ENCODE measurements at places on chromosomes 16 and 17.

GRCh38 chr16:72426386-72426785 is 254.4 kb upstream of the PMFBP1 start:
- DNase-seq: no peak

GRCh38 chr17:45345554-45346215 is 28.9 kb upstream of the MAP3K14 start:
- DNase-seq: peak; percentile 4

GRCh38 chr16:49884033-49885015 is 28.4 kb upstream of the ZNF423 start:
- no peak for DNase-seq

DNA sequence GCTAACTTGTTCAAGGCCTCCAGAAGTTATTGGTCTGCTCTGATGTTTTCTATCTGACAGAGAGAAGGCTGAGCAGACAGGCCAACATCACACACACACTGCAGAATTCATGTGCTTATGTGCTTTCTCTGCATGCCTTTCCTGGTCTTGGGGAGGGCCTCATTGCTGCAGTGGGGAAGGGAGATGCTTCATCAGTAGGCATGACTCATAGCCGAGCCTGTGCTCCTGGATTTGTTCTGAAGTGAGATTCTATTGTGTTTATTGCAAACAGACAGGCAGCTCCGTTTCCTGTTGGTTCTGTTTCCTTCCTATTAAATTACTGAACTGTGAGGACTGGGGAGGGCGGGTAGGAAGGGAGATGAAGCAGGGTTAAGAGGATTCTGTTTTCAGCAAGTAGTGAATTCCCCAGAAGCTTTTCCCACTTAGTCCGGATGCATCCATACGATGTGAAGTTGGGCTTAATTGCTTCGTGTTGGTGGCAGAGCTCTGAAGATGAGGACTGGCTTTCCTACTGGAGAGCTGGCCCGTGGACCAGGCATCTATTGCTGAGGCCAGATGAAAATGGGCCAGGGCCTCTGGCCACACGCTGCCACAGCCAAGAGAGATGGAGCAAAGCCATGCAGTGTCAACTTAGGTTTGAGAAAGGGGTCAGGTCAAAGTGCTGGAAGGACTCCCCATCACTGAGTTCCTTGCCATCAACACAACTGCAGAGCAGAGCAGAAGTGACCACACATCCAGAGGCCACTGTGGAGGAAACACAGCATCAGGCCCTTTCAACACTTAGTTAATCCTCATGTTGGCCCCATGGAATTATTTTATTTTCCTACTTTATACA is 179.3 kb downstream of the UTP18 start:
- no peak for DNase-seq

DNA sequence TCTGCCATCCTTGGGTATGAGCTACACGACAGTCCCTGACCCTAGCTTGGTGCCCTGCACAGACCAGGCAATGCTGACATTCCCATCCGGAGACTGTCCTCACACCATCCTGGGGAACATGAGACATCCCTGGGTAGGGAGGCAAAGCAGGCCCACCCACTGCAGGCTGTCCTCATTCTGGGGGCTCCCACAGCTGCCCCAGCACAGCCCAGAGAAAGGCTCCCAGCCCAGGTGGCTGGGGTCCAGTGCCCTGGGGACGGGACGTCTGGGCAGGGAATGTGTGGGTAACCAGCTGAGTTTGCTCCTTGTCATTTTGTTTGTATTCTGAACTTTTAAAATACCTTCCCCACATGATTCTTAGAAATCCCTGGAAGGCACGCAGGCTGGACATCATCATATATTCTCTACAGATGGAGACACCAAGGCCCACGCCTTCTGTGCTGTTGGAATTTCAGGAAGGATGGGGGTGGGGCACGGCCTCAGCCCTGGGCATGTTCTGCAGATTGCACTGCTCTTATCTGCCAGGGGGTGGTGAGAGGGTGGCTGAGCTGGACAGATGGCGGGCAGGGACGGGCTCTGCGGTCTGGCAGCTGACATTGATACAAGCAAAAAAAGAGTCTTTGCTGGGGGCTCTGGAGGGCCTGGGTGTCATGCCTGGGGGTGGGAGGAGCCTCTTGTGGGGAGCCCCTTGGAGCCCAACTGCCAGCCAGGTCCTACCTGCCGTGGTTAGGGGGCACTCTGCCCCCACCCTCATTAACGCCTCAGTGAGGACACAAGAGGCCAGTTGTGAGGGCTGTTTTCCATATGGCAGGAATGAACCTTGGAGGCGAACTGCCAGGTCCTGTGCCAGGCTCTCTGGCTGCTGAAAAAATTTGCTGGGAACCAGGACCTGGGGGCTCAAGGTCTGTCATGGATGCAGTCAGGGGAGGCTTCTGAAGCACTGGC is 28.4 kb downstream of the LRRC75A start:
- peak; percentile 82 for DNase-seq

DNA sequence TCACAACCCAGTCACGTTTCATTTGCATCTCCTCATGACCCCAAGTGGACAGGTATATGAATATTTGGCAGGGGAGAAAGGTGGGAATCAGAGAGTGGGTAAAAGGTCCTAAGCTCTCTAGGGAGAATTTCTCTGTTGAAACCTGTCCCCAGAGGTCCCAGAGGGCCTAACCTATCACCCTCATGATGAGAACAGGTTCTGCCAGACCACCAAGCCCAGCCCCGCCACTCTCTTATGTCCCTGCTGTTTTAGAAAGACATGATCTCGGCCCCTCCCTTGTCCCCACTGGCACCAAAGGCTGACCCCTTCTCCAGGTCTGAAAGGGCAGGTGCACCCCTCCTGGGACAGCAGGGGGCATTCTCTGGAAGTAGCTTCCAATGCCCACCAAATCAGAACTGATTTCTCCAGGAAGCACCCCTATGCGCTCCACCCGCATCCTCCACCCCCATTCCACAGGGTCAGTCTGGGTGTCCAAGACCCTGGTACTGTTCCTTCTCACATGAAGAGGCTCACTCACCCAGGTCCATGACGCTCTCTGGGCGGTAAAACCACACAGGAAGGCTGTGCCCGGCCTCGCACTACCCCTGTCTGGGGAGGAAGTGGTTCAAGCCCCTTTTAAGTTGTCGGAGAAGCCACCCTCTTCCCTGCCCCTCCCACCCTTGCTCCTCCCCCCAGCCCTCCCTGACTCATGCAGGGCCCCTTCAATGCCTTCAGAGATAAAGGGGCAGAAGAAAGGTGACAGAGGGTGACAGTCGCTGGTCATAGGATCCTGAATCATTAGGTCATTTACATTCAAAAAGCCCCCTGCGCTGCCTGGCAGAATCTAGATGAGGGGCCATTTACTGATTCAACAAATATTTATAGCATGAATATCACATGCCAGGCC is at the start of gene CCR7:
CCR7 (minus strand) TSS at position 590 of the 886 bp plus-strand sequence; CDS start at position 527, 63 bp downstream.
- DNase-seq: no peak

DNA sequence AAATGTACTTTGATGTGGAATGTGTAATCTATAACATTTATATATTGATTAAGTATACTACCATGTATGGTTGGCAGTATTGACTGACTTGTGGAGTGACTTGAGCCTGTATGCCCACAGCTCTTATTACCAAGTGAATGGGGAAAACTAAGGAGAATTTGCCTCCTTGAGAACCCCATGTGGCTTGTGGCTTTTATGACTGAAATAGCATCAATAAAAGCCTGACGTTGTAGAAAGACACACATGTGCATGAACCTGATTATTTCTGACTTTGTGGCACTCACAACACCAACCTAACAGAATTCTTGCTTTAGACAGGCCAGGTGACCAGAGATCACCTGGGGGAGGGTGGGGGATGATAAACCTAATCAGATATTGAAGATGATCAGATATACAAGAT is 2.1 kb upstream of the LRRC75A start:
- no peak for DNase-seq

GRCh38 chr16:30027588-30028437 is 3.3 kb downstream of the TLCD3B start:
- DNase-seq: no peak

GRCh38 chr17:69220098-69220497 is 8.5 kb downstream of the ABCA10 start:
- no peak for DNase-seq

DNA sequence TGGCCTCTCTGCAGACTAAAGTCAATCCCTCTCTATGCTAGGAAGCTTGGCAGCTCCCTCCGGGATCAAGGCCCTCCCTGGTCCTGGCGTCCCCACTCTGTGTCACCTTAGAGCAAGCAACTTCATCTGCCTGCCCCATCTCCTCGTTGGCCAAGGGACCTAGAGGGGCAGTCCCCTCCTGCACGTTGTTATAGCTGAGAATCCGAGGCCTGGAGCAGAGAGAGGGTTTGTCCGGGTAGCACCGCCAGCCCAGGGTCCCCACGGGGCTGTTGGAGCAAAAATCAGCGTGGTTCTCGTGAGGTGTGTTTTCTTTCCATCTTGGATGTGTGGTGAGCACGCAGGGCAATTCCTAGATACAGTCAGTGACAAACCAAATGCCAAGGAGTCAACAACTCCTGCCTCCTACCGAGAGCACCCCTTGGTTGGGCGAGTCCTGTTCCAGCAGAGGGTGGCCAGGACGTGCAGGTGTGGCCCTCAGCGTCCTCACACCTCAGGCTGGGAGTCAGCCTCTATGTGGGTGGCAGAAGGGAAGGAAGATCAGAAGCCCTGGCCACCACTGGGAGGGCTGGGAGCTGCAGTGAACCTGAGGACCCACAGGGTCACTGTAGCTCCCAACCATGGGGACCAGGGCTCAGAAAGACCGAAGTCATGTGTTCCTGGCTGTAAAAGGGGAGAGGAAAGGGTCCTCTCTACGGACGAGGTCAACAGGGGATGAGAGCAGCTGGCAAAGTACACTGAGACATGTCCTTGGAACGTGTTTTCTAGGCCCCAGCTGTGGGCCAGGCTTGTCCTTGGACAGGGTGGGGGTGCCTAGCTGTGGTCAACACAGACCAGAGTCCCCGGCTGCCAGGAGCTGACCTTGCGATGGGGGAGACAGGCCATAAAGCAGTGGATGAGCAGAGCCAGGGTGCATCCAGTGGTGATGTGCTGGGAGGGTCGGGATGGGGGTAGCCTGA is 85.6 kb upstream of the CIBAR2 start:
- no peak for DNase-seq

DNA sequence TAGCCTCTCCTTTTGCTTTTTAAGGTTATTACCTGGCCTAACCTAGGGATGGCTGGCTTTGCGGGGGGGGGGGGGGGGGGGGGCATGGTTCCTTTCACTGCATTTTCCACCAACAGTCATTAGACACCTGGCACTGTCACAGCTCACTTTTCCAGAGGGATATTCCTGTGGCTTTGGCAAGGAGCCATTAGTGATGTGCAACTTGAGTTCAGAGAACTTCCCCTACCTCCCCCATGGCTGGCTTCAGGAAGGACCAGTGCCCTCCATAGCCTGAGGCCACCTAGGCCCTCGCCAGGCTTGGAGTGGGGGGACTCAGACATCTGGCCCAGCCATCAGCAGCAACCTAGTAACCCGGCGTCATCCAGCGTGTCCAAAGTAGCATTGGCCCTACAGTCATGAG is 234.6 kb downstream of the CPPED1 start:
- DNase-seq: peak; percentile 23

- DNase-seq: no peak
Observed at GRCh38 chr16:66508248-66508913, 41.5 kb downstream of the TK2 start.

DNA sequence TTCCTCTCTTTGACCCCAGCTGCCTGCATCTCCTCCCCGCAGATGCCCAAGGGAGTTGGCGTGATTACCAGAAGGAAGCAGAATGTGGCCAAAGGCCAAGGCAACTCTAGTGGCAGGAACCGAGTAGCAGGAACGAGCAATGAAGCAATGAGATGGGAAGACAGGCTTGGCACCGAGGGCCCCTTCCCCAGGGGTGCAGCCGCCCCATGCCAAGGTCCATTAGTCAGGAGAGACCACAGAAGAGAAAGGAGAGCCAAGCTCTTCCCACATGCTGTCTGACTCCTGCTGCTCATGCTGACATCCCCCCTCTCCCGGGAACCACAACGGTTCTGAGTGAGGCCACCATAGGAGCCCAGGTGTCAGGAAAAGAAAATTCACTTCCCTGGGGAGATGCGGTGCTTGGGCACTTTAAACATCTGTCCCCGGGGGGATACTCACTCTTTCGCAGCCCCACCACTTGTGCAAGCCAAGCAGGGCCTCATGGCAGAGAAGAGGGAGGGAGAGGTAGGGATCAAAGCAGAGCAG is 67.4 kb downstream of the MYO18A start:
- peak; percentile 85 for DNase-seq

GRCh38 chr16:10040136-10041080 is 141.8 kb downstream of the GRIN2A start:
- DNase-seq: no peak

GRCh38 chr16:81547194-81547938 is 102.8 kb downstream of the CMIP start:
- DNase-seq: no peak

GRCh38 chr17:222172-222571 is 40.7 kb upstream of the DOC2B start:
- DNase-seq: no peak

DNA sequence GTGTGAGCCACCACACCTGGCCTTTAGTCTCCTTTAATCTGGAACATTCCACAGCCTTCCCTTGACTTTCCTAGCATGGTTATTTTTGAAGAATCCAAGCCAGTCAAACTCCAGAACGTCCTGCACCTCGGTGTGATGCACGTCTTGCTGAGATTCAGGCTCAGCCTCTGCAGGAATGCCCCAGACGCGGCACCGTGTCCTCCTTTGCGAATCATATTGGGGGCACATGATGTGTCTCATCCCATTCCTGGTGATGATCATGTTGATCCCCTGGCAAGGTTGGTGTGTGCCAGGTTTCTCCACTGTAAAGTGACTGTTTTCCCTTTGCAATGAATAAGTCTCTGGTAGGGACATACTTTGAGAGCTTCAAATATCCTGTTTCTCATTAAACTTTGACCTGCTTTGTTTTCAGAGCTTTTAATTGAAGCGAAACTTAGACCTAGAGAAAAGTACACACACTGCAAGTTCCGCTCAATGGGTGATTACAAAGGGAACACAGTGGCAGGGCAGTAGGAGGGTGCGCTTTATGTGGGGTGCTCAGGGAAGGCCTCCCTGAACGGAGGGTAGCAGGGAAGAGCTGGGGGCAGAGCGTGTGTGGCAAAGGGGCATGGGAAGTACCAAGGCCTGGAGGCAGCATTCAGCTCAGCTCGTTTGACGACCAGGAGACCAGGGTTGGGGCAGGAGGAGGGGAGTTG is 9.6 kb upstream of the ATP2C2 start:
- no peak for DNase-seq
